Adipocyte (in vitro differentiated cells): ENCODE measurements at places on chromosomes 2 and 18.

DNA sequence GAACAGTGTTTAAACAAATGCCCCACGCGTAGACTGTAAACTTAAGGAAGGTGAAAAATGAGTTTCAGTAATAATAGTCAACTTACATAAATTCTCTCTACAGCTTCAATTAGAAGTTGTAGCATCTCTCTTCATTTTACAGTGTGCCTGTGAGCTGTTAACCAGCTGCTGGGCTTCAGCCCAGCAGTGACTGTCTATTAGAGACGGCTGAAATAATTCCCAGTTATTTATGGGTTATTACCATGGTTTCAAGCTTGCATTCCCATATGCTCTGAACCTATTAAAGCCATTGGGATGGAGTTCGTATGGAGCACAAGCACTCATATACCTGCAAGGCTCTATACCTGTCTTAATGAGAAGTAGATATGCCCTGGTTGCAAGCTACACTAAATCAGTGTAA is 501.1 kb downstream of the CNTNAP5 start:
- DNase-seq = no peak

- DNase-seq = no peak
These were observed 99.0 kb downstream of the MBD2 start for GRCh38 chr18:54125429-54125828.

GRCh38 chr2:39772086-39772811 is 6.8 kb downstream of the THUMPD2 start:
- DNase-seq = peak; percentile 38

GRCh38 chr2:149601141-149601796 is 13.7 kb upstream of the MMADHC start:
- DNase-seq = no peak

GRCh38 chr2:57373530-57373929 is 673.1 kb upstream of the VRK2 start:
- DNase-seq = peak; percentile 34

DNA sequence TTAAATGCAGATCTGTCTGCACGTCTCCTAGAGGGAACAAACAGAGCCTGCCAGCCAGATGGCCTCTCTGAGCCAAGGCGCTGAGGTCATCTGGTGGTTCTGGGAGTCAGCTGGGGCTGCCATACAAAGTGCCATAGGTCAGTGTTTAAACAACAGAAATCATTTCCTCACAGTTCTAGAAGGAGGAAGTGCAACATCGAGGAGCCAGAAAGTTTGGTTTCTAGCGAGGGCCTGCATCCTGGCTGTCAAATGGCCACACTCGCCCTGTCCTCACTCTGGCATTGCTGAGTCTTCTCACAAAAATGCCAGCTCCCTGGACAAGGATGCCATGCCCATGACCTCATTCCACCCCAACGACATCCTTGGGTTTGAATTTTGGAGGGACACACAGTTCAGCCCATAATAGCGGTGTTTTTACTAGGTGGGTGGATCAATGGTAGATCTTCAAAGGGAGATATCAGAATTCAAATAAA is 59.6 kb downstream of the MYT1L start:
- no peak for DNase-seq

GRCh38 chr2:85019121-85019520 is 48.2 kb downstream of the KCMF1 start:
- DNase-seq = no peak

GRCh38 chr2:207416111-207416510 is 113.7 kb upstream of the CREB1 start:
- no peak for DNase-seq
